ENCODE measurements at places on chromosomes 16 and 17.

- no peak for DNase-seq
Observed at GRCh38 chr17:34374457-34374856, 11.4 kb upstream of the CCL1 start.

- DNase-seq = no peak
Observed at GRCh38 chr16:87358250-87358649, 25.3 kb downstream of the FBXO31 start.

- DNase-seq = no peak
Observed at GRCh38 chr16:50436271-50436670, 67.5 kb upstream of the BRD7 start.

- no peak for DNase-seq
Observed at GRCh38 chr16:20181416-20181815, 107.7 kb upstream of the GPR139 start.

GRCh38 chr17:1069847-1070246 lies 72.9 kb downstream of the TIMM22 start:
- no peak for DNase-seq

- no peak for DNase-seq
Observed at GRCh38 chr16:83542491-83542890, 265.3 kb upstream of the HSBP1 start.

GRCh38 chr16:27373312-27373711 lies 28.7 kb upstream of the IL21R start:
- no peak for DNase-seq

GRCh38 chr17:35730400-35731005 lies 936 bp upstream of the RASL10B start:
- DNase-seq = no peak

DNA sequence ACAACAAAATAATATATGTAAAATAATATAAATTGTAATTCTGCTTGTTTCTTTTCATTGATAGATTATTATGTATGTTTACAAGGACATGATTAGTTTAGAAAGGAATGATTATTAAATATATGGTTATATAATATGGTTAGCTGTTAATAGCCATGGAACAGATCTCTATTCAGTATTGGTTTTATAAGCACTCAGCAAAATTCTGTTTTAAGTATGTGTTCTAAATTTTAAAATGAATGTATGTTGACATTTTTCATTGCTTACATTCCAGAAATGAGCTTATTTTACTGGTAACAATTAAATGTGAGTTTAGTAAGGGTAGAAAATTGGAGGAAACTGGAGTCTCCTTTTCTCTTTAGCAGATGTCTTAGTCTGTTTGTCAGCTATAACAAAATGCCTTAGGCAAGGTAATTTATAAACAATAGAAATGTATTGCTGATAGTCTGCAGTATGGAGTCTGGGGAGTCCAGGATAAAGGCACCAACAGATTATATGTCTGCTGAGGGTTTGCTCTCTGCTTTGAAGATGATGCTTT lies 45.4 kb downstream of the NFAT5 start:
- no peak for DNase-seq

- peak; percentile 53 for DNase-seq
Observed at GRCh38 chr17:74738051-74738996, 1.3 kb downstream of the RAB37 start.

- DNase-seq = no peak
Observed at GRCh38 chr17:7763919-7764318, 46.4 kb downstream of the DNAH2 start.

GRCh38 chr16:48206594-48207242 lies 37.4 kb upstream of the LONP2 start:
- DNase-seq = no peak

DNA sequence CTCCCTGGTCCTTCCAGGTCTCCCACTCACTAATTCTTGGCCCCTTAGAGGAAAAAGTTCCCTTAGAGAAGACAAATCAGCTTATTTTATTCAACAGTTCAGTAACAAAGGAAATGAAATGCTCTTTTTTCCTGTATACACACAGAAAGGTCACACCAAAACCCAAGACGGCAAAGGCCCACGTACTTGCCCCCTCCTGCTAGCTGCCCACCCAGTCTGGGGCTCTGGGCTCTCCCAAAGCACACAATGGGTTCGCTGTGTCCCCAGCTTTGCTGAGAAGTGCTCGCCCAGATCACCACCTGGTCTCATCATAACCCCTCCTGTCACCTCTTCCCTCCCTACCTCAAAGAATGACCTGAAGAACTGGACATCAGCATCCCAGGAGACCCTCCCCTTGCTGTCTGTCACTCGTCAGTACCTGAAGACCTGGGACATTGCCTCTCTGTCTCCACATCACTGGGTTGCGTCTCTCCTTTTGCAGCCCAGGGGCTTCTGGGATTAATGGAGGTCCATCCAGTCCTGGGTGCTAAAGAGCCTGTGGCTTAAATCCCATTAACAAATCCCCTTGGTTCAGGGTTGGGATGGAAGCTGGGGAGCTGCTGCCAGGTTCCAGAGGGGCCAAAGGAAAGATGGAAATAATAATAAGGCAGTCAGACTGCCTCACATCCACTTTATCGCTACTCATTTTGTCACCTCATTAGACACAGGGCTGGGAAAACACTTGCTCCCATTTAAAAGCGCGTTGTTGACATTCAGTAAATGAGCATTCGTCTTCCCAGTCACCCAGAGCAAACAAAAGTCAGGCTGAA lies 3.3 kb downstream of the SLC6A4 start:
- DNase-seq = no peak

DNA sequence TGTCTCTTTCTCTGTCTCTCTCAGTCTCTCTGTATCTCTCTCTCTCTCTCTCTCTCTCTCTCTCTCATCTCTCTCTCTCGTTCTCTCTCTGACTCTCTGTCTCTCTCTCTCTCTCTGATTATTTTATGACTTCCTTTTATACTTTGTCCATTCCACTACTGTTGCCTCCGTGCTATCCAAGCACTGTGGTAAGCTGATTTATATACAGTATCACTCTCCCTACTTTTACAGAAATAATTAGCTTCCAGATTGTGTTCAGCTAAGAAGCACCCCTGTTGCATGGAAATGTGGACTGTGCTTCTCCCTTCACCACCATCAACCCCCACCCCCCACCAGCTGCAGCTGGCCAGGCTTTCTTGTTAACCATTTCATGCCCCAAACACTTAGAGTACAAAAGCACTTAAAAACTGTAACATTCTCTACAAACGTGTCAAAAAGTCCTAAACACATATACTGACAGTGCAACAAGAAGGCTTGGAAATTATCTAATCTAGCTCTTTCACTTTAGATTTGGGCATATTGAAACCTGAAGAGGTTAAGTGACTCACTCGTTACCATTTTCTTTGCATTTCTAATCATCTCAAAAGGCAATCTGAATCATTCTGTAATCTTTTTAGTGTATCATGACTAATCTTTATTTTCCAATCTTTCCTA lies 11.6 kb upstream of the TMEM100 start:
- no peak for DNase-seq

- DNase-seq = no peak
Observed at GRCh38 chr17:32258383-32259140, 7.1 kb upstream of the RHBDL3 start.

DNA sequence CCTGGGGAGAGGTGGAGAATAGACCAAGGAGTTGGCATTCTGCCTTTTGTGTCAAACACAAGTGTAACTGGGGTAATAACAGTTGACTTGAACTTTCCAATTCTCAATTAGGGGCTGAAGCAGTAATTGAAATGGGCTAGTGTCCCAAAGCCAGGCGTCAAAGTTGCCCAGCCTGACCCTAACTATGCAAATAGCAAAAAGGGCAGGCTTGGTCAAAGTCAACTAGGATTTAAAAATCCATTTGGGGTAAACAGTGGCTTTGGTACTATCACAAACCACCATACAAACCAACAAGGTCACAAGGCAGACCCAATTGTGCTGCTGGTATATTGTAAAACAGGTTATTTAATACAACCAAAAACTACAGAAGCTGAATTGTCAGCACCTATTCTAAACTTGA lies 18.0 kb downstream of the NFE2L1 start:
- DNase-seq = no peak

GRCh38 chr17:10370016-10370608 lies 2.7 kb downstream of the MYH13 start:
- no peak for DNase-seq

GRCh38 chr16:19393226-19394111 lies 24.2 kb upstream of the TMC5 start:
- DNase-seq = no peak

- DNase-seq = no peak
Observed at GRCh38 chr17:58432806-58433573, 15.7 kb upstream of the RNF43 start.

DNA sequence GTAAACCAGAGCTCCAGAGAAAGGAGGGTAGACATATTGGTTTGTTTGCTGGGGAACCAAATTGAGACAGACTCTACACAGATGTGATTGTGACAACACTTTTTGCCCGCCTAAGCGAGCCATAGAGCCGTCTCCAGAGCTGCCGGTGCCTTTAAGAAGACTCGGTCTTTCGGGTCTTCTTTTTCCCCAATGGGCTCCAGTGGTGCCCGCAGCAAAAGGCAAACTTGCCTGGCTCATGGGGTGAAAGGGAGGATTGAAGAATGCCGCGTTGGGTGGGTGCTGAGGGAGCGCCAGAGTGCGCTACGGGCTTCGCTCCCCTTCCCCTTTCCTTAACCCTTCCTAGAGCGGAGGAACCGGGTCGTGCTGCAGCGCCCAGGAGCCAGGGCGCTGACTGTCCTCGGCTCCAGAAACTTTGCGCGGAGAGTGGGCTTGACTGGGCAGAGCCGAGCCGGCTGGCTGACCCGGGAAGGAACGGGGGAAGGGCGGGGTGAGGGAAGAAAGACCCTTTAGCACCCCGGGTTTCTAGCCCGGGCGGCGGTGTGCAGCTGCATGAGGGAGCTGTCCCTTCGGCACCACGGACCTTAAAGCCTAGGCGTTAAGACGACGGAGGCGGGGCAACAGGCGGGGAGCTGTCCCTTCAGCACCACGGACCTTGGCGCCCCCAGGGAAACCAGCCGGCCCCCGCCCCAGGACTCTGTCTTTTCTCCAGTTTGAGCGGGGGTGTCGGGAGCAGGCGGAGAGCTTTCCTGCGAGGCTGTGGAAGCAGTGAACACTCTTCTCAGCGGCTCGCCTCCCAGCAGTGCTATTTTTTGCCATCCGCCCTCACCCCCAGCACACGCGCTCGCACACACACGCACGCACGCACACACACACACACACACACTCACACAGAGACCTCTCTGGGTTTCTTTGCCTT lies at the start of gene CACNG3:
Gene CACNG3, plus strand, starts transcription at position 880 of the 916 bp plus-strand sequence. CDS start 420 bp downstream, outside the sequence.
- DNase-seq = no peak

DNA sequence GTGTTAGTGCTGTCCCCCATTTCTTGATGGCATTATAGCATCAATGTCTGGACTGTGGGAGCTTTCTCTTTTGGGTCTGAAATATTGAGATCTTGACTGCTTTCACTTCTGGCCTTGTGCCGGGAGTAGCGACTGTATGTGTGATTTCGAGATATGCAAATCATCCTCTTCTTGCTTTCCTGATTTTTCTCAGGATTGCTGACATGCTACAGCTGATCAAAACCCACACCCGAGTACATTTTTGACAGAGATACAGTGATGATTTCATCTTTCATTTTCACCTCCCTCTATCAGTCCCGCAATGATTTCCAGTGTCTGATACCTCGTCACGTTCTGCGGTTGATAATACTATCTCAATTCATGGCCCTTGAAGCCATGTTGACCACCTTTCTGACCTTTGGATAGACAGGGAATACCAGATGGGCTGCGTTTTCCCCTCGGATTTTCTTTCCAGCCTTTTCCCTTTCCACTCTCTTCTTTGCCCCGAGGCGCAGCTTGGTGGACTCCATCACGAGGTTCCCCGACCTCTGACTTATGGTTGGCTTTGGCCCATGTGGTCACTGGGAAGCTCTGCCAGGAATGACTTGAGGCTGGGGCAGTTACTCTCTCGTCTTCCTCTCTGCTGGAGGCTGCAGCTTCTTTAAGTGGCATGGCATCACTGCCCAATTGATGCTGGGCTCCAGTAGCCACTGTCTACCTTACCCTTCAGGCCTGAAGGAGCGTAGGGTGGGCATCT lies 184.4 kb downstream of the SNX29 start:
- no peak for DNase-seq

DNA sequence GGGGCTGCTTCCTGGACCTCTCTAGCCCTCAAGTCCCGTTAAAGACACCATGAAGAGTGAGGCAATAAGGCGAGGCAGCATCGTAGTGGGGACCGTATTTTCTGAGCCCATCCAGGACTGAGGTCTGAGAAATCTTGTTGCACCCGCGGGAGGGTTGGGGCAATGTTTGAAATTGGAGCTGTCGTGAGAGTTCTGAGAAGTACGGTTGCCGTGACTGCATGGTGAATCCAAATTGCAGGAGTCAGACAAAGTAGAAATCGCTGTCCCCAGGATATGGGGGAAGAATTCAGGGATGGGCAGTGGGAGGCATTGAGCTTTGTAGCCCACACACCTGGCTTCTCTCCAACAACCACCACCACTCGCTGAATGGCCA lies 42.0 kb upstream of the RPL38 start:
- no peak for DNase-seq

DNA sequence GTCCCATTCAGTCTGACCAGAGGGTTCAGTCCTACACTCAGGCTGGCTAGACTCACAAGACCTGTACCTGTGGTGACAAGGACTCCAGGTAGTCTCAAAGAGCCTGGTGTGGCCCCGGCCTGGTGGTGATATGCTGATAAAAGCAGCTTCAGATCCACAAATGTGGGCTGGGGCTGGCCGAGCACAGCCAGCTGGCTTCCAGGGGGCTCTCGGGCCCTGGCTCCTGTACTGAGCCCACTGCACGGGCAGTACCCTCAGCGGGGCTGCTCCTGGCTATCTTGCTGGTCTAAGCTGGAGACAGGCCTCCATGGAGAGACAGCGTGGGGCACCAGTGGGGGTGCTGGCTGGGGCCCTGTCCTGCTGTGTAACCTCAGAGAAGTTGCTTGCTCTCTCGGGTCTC lies 4.3 kb downstream of the SMIM5 start:
- DNase-seq = no peak

DNA sequence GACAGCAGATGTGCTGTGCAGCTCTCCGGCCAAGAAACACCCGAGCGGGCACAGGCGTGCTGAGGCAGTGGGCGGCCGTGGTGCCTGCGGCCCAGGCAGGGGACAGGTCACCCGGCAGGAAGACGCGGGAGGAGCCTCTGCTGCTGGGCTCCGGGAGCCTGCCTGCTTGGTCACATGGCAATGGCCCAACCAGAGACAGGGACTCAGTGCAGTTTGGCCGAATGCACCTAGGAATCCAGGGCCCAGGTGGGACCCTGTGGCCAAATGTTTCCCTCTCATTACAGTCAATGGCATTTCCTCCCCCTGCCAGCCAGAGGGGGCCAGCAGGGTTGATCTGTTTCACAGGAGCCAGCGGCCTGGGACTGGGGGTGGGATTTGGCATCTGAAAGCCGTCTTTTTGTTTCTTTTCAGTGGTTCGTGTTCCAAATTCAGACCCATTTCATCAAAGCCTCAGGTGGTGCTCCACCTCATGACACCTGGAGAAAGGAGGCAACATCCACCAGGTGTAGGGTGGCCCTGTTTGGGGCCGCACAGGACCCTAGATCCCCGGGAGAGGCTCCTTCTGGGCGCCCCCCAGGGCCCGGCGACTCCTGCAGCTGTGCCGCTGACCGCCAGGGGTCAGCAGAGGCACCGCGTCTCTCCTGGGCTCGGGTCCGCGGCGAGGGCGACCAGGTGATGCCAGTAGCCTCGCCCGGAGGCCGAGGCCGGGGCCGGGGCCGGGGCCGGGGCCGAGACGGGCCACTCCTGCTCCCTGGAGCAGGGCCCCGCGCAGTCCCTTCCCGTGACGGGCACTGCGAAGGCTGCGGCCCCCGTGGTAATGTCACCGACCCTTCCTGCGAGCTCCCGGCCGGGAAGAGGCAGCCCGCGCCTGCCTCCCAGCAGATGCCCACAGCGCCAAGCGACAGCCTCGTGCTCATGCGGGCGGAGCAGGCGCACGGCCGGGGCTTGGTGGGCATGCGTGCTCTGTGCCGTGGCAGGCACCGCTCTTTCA lies 118.5 kb downstream of the C16orf78 start:
- peak; percentile 7 for DNase-seq

GRCh38 chr17:7226721-7227710 lies 7.3 kb downstream of the ACADVL start:
- no peak for DNase-seq
